NK-92 treated with Interleukin-12 subunit alpha and Interleukin-12 subunit beta, amount 100 ng/mL, for 24 hours (cell line): ENCODE measurements at places on chromosomes 13 and 19.

DNA sequence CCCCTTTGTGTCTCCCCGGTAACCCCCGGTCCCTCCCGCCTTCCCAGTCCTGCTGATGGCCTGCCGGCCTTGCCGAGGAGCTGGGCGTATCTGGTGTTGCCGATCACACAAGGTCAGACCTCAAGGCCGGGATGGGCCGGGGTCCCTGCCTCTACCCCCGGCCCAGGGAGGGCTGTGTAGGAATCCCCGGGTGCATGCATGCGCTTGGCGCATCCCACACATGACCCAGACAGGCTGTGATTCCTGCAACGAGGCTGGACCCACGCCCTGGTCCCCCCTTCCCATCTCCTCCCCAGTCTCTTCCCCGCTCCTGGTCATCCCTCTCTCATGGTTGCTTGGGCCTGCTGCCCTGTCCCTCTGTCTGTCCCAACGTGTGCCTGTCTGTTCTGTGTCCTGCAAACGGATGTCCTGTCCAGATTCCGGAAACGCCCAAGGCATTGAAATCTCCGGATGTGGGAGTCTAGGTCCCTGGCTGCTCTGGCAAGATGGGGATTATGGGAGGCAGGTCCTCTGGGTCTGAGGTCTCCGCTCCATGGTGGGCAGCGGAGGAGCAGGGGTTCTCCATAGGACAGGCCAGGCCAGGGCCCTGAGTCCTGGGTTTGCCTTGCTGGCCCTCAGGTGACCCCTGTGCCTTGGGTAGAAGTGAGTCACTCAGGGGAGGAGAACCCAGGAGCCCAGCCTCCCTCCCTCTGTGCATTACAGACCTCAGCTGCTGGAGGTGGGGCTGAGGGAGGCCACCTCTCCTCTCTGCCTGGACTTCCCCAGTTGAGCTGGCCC is 1.6 kb downstream of the PKN1 start:
- no peak for DNase-seq

- no peak for DNase-seq
These were observed 73.0 kb downstream of the DHRS12 start for GRCh38 chr13:51730927-51731326.

DNA sequence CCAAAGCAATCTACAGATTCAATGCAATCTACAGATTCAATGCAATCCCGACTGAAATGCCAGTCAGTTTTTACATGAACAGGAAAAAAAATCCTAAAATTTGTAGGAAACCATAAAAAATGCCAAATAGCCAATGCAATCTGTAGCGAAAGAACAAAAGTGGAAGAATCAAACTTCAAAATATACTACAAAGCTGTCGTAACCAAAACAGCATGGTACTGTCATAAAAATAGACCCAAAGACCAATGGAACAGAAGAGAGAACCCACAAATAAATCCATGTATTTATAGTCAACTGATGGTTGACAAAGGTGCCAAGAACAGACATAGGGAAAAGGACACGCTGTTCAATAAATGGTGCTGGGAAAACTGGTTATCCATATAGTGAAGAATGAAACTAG is 17.7 kb downstream of the ZNF829 start:
- DNase-seq, result no peak

DNA sequence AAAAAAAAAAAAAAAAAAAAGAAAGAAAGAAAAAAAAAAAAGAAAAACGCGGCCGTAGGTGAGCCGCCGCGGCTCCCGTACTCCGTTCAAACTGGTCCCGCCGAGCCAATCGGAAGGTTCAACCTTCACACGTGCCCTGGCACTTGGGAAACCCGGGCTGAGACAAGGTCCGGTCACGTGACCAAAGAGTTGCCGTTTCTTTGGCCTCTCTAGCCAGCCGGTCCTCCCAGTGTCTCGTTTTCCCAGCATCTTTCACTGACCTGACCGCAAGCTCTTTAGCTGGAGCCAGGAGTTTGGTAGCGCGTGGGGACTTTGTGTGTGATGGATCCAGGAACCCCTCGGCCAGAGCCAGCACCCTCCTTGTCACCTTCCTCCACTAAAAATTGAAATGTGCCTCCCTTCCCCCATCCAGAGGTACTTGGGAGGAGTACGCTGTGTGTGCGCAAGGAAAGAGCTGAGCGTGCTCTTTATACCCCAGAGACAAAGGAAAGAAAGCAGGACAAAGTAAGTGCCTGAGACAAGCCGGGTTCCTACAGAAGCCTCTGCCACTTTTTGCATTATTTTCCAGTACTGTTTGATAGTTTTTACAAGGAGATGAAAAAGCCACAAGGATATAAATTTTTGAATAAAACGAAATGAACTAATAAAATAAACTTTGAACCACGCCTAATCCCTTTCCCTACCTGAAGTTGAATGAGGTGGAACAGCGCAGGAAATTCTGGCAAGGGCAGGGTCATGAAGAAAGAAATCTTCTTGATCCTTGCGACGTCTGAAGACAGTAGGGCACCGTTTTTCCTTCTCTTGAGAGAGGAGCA is 959 bp downstream of the TNPO2 start:
- peak; percentile 94 for DNase-seq

DNA sequence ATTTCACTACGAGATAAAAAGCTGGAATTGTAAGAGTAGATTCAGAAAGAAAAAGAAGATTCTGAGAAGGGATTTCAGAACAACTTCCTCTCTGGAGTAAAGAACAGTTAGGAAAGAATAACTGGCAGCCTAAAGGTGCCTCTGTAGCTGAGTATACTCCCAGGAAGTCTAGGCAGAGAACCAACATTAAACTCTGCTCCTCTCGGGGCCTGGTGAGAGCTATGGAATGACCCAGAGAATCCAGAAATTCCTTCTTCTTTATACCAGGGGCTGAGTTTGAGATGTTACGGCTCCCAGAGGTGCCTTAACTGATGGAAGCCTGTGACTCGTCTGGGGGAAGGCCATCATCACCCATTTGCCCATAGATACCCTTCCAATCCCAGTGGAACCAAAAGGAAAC is 39.1 kb downstream of the FAM216B start:
- DNase-seq, result no peak
